ENCODE measurements at places on chromosomes 5 and 9.

- DNase-seq: no peak
Observed at GRCh38 chr5:135467051-135467625, 15.0 kb upstream of the TIFAB start.

- DNase-seq: no peak
Observed at GRCh38 chr5:34022121-34022705, 14.4 kb upstream of the AMACR start.

GRCh38 chr9:127652733-127653132 lies 40.7 kb downstream of the STXBP1 start:
- DNase-seq: no peak

GRCh38 chr9:134180786-134181647 lies 16.7 kb upstream of the RNU6ATAC start:
- no peak for DNase-seq

DNA sequence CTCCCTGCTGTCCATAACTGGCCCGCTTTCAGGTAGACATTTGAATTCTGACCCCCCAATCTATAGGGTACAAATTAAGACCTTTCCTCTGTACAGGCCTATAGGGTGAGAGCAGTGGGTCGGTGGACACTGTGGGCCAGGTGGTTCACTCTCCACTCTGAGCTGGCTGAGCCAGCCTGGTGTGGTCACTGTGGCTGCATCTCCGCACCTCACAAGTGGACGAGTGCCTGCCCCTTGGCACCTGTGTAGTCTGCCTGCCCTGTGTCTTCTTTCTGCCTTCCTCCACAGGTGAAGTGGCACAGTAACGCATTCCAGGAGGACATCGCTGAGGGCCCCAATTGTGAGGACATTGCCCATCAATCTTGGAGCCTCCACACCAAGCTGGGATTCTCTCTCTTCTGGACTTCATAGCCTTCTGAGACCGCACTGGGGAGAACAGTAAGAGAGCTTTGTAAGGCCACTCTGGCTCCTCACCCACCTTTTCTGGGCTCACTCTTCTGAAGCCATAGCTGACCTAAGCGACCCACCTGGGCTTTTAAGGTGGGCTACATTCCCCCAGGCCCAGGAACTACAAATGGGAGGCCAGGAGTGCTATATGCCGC lies 33.5 kb upstream of the JADE2 start:
- no peak for DNase-seq

- no peak for DNase-seq
Observed at GRCh38 chr5:169471021-169471420, 112.6 kb upstream of the SPDL1 start.

DNA sequence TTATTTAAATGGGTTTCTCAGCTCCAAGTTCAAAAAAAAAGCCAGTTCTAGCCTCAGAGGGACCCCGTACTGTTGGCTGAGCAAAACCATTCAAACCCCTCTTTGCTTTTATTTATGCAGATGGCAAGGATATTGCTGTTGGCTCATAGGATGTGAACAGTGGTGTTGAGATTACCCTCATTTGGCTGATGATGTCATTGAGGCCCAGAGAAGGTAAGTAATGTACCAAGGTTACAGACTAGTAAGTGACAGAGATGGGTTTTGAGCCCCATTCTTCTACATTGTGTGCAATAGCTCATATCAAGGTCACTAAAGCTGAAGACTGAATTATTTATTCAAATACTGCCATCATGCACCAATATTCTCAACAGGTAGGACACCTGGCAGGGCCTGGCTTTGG lies 122.2 kb upstream of the PCA3 start:
- DNase-seq: no peak

DNA sequence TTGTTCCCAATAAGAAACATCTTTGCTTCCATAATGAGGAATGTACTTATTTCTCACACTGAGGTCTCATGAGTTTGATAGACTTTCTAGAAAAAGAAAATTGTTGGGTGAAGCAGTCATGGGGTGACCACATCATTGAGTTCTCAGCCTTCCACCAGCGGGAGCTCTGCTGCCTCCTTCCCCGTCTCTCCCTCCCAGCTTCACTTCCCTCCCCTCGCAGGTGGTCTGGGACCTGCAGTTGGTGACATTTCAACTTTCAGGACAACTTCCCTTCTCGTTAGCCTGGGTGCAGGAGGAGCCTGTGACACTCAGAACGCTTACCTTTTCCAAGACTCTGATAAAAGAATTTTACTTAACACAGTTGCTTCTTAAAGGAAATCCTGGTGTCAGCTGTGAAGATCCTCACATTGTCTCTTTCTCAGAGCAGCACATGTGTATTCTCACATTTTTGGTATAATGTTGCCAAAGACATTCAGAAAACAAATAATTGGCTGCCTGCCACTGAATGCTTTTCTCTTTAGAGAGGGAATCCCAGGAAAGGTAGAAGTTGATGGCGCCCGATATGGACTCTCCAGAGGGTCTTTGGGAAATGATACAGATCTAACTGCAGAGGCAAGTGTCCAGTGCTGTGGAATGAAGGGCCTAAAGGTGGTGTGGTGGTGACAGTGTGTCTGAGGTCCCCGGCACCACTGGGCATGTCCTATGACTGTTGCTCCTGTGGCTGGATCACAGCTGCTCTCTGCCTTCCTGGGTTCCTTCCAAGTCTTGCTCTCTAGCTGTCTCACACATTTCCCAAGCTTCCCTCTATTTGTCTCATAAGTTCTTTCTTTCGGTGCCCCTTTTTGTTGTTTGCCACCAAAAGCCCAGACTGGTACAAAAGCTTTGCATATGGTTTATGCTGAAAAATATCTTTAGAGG lies 238.1 kb downstream of the GAS1 start:
- no peak for DNase-seq

DNA sequence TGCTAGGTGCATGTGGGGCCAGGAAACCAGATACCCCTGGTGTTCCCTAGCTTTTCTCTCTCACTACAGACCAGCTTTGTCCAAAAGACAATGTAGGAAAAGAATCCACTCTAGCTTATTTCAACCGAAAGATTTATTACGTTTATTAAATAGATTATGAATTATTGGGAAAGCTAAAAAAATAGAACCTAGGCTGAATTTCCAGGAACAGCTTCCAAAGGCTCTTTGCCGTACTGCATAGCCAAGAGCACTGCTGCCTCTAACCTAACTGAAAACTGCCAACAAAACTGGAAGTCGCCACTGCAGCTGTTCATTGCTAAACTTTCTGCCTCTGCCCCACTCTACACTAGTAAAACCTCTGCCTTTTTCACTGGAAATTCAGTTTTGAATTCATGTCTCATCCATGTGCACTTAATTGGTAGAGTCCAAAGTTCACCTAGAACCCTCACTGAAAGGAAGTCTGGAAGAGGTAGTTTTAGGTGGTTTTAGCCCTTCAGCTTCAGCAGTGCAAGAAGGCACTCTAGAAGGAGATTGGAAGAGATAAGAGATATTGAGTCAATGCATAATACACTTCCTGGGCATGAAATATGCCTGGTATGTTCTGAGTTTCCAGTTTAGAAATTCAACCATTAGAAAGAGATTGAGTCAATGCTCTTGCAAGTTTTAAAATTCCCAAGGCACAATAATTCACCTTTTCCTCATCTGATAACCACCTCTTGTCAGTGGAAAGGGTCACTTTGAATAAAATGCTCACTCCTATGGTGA lies 927.9 kb downstream of the MAT2B start:
- no peak for DNase-seq

DNA sequence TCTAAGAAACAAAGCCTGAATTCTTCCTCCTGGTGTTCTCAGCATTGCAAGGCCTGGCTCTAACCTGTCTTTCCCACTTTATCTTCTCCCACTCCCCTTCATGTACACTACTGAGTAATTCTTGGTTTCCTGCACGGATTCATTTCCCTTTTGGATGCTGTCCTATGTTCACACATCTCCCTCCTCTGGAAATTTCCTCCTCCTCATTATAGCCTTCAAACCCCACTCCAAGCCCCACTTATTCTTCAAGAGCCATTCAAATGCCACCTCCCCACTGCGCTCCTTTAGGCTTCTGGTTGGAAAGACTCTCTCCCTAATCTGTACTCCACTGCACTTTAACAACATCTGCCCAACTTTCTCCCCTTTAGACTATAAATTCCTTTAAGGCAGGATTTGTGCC lies 28.2 kb upstream of the C5orf63 start:
- DNase-seq: no peak
